ENCODE measurements at places on chromosomes 6 and 20.

DNA sequence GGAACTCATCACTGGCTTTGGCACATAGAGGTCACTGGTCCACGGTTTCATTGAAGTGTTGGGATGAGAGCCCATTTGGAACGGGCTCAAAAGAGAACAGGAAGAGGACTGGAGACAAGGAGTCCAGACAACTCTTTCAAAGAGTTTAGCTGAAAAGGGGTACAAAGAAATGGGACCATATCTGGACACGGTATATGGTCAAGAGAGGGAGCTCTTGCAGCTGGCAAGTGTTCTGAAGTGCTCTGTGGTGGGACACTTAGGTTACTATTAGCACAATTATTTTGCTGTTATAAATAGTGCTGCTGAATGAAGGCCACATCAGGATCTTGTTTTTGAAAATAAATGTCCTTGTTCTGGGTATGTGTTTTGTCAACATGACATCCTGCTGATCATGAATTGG is 4.6 kb downstream of the SGK2 start:
- DNase-seq = no peak

GRCh38 chr20:49916146-49917002 is 1.0 kb upstream of the SPATA2 start:
- peak; percentile 26 for DNase-seq

- DNase-seq = no peak
These were observed 114.7 kb upstream of the ZNF217 start for GRCh38 chr20:53708129-53708968.

GRCh38 chr20:2093159-2093781 is 8.4 kb upstream of the STK35 start:
- no peak for DNase-seq

DNA sequence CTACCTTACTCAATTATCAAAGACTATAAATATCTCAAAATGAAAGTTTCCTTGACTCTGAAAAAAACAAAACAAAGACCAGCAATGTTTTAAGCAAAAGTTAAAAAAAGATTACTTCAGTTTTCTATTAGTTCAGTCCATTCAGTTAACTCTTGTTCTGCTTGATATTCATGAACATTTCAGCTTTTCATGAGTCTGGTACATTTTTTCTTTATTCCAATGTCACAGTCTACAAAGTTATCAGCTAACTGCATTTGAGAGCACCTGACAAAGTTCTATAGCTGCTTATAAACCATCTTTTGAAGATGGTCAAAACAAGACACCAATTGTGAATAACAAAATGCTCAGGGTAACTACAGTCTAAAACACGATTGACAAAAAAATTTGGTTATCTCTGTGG is 156.1 kb upstream of the NOX3 start:
- DNase-seq = no peak

DNA sequence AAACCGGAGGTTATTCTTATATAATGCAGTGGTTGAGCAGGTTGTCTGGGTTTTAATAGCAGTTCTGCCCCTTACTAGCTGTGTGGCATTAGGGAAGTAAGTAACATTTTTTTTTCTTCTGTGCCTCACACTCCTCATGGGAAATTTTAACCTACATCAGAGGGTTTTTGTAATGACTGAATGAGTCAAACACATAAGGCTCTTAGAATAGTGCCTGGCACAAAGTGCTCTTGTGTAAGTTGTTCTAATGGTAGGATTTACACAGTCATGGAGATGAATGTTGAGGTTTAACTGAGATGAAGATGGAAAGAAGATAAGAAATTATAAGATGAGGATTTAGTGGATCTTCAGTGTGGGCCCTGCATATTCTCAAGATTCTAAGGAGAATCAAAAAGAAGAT is 68.4 kb upstream of the PHIP start:
- no peak for DNase-seq
